ENCODE measurements at places on chromosomes 4 and X.

DNA sequence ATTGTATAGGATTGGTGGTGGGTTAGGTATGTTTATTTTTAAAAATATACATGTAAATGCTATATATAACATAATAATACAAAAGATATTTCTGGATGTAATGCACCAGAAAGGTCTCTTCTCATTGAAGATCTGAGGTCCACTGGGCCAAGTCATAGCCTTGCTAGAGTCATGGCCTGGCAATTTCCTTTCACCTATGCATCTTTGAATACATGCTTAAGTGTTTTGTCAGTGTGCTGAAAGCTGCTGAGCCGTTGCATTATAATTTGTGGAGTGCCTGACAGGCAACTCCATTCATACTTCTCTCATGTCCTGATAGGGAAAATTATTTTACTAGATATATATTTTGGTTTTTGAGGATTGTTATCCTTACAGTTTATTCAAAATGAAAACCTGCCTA is 410.2 kb upstream of the CT83 start:
- no peak for DNase-seq

GRCh38 chr4:62408454-62408853 is 1208.3 kb downstream of the ADGRL3 start:
- no peak for DNase-seq

DNA sequence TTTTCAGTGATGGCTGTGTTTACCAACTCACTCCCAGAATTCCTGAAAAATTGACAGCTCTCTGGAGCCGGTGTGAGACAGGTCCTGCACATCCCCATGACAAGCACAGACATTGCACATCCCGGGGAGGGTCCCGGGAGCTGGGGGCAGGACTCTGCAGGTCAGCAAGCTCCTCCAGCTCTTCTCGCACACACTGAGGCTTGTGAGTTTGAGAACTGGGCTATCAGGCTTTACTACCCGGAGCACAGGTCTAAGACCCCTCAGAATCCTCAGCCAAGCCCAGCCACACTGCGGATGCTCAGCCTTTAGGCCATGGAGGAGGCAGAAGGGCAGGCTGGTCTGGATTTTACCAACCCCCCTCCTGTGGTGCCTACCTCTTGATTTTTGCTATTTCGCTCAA is 5.6 kb upstream of the CLDN24 start:
- DNase-seq = no peak

GRCh38 chrX:65990702-65991101 is 49.2 kb downstream of the VSIG4 start:
- no peak for DNase-seq

- DNase-seq = no peak
Measured at GRCh38 chr4:78121338-78121904, 64.3 kb downstream of the FRAS1 start.

DNA sequence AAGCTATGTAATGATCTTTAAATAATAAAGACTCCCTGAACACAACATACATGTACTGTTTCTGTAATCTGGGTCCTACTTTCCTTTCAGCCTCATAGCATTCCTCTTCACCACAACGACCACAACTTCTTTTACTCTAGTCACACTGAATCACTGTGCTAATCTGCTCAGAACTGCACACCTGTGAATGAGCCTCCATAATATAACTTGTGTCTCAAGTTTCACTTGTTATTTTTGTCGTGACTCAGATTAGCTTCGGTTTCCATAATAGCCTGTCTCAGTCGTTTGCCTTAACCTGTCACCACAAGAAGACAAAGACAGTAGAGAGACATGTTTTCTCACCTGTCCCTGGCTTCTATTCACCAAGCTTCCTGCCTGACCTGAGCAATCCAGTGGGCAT is 61.8 kb downstream of the MAGED1 start:
- no peak for DNase-seq

GRCh38 chr4:46953564-46953963 is 39.8 kb downstream of the GABRA4 start:
- no peak for DNase-seq

- DNase-seq = no peak
Measured at GRCh38 chr4:122003335-122003734, 51.5 kb upstream of the TRPC3 start.

- no peak for DNase-seq
Measured at GRCh38 chr4:37928426-37929416, 31.5 kb upstream of the PTTG2 start.

GRCh38 chr4:187283201-187283955 is 559.7 kb upstream of the FAT1 start:
- no peak for DNase-seq

DNA sequence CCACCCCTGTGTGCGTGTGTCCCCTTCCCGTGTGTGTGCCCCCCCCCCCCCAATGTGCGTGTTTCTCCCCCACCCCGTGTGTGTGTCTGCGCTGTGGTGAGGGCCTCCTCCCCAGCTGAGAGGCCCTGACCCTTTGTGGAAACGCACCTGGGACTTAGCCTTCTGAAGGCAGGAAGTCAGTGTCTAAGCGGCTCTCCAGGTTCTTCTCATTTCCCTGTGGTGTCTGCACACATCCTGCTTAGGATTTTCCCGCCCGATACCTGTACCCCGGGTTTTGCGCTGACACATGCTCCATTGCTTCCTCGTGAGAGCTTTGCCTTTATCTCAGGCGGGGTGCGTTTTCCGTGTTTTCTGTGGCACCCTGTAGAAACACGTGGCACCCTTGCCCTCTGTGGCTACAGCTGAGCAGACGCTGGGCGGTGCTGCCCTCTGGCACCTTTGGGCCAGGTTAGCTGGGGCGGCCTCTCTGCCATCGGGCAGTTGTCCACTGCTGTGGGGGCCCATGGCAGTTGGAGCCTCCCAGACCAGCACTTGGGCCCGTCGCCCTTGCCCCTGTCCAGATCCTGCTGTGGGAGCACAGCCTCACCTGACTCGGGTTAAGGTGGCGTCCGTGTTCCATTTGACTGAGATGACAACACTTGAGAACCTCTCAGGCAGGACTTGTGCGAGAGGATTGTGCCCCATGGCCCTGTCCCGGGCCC is 26.3 kb downstream of the MAEA start:
- no peak for DNase-seq

GRCh38 chr4:140755774-140756318 is 339 bp downstream of the TBC1D9 start:
- peak; percentile 12 for DNase-seq

- DNase-seq = no peak
Measured at GRCh38 chr4:169774466-169775445, 17.0 kb upstream of the HPF1 start.

- DNase-seq = no peak
Measured at GRCh38 chr4:93897559-93897958, 69.0 kb downstream of the ATOH1 start.

DNA sequence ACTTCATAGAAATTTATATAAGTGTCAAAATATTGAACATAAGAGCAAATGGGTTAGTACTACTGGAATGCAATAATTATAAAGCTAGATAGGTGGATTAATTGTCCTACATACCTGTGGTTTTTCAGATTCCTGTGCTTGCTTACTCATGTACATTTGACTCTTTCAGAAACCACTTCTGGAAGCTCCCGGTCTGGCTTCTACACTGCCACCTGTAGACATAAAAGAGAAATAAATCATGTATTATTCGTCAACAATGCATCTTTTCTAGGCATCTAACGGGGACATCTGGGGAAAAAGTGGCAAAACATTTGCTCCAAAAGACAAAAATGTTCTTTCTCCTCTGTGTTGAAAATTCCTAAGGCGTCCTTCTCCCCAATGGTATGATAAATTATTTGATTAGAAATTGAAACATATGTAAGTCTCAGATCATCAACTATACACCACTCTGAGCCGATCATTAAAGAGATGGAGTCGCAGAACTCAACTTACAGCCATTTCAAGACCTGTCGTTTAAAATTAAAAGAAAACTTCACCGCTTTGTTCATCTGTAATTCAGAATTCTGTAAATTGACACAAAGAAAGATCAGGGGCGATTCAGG is 648.7 kb upstream of the DIPK2B start:
- DNase-seq = no peak

GRCh38 chr4:73583666-73584065 is 36.6 kb downstream of the RASSF6 start:
- DNase-seq = no peak

DNA sequence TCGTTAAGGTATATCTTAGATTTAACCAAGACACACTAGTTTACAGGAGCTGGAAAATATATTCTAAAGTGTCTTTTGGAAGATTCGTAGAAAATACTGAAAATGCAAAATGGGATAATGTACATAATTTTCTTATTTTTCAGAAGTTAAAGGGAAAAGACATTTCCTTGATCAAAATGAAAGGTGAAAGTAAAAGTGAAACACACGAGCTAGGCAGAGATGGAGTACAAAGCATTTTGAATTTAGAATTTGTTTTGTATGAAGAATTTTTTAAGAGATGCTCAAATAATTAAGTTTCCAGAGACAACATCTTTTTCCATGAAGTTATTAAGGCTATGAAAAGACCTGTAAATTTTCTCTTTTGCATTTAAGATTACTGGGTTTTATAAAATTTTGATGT is 2192.6 kb upstream of the AGA start:
- DNase-seq = no peak

DNA sequence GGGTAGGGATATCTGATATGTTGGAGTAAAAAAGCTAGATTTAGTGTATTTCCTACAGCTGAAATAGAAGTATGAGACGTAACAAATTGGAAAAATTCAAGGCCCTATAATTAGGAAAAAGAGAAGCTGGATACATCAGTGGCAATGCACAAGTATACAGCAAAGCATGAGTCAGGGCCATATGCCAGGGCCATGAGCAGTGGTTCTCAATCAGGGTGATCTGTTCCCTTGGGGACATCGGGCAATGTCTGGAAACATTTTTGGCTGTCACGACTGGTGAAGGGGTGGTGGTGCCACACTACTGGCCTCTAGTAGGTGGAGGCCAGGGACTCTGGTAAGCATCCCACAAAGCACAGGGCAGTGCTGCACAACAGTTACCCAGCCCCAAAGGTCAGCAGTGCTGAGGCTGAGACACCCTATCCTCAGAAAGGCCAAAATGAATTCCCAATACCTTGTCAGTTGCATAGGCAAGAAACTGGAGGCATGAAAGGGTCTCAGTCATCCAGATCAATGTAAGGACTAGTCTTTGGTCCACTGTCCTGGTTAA is 36.8 kb upstream of the NAP1L5 start:
- DNase-seq = no peak

DNA sequence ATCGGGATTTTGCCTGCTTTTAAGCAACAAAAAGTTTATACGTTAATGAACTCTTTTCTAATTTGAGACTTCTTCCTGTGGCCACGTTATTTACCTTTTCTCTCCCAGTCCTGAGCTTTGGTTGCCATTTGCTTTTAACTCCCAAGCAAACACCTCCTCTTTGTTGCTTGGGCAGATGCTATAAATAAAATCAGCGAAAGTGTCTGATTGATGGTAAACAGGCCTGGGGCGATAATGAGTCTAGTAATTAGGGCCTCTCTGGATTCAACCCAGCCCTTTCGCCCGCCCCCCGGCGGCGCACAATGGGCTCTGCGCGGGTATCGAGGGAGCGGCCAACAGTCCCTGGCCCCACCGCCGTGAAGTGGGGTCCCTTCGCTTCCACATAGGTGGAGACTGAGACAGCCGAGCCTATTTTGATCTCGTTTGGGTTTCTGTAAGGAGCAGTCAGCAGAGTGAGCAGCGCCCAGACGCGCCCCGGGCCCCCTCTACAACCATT is 790 bp downstream of the CLGN start:
- no peak for DNase-seq

DNA sequence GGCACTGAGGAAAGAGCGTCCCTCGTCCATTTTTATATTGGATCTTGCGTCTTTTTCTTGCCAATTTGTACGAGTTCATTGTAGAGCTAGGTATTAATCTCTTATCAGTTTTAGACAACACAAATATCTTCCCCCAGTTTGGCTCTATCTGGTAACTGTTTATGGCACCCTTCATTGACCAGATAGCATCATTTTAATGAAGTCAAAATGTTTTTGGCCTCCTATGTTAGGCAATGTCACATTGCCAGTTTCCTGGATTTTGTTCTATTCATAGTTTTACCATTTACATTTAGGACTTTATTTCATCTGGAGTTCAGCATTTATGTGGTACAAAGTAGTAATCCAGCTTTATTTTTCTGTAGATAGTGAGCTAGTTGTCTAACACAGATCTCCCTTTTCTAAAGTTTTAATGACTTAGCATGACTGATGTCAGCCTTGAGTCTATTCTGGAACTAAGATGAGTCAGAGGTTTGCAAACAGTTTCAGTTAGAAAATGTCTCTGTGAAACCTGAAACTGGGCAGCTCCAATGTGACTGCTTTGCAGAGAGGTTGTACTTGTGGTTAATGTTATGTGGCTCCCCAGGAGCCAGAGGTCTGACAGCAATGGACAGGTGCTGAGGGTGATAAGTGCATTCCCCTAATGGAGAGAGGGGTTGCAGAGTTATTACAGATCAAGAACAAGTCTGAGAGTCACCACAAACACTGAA is 5.3 kb upstream of the STBD1 start:
- no peak for DNase-seq

GRCh38 chrX:86887341-86887740 is 630.3 kb upstream of the KLHL4 start:
- no peak for DNase-seq

DNA sequence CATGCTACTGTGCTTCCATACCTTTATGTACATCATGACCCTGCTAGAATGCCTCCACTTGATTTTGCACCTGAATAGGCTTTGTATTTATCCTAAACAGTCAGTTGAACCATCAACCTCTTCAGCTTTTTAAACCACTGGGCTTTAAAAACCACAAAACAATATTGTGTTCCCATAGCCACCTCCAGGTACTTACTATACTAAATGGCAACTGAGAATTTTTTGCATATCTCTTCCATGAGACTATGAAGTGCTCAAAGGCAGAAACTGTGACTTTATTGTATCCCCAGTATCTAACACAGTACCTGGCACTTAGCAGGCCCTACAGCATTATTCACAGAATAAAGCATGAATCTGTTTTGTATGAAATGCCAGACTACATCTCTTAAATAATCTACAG is 39.7 kb downstream of the ANAPC10 start:
- no peak for DNase-seq

DNA sequence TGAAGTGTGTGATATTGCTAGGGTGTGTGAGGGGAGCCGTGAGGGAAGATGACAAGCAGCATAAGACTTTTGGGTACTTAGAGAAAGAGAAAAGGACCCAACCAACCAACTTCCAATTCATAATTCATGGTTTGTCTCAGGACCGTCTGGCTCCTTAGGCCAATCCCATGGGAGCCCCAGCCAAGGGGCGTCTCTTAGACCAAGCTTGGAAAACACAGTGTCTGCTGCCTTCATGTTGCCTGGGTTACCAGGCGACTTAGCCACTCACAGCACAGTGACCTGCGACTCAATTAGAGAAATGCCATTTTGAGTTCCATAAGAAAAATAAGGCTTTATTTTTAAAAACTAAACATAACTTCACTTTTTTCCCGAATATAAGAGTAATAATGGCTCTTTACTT is 32.7 kb downstream of the BST1 start:
- no peak for DNase-seq

All from cortex of kidney (tissue), 1 donor.